Right kidney (tissue), 9 donors: ENCODE measurements at places on chromosomes 1 and 21.
A peak's percentile ranks its signal among the peaks of the same experiment; 100 is the strongest.

DNA sequence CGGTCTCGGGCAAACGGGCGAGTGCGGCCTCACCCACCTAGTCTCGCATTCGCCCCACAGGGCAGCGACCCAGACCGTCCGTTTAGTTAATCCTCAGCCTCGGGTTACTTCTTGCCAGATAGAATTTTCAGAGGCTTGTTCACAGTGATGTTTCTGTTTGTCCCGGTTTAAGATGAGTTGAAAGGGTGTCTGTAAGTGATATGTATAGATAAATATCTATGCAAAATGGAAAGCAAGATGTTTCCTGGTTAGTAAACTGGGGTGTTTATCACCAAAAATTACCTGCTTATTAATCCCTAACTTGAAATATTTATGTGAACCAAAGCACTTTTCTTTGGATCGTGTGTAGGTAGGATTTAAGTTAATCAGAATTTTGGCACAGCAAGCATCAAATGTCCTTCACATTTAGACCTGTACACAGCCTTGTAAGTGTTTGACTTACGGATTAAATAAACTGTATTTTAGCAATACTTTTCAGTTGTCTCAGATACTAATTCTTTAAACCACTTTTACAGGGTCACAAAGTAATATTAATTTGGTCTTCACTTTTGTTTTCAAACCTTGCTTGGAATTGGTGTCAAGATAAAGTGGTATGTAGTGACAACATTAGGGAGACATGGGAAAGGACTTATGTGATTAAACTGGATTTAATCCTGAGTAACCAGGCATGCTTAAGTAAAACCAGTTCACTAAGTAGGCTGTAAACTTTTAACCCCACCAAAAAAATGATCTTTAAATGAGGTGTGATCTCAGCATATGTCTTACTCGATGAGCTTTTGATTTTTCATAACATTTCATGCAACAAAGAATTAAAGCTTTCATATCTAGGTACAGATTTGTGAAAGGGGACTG lies 914 bp downstream of the ZNF326 start:
- DNase-seq: no peak

- DNase-seq: no peak
Observed at GRCh38 chr1:204350312-204350711, 9.4 kb downstream of the PLEKHA6 start.

DNA sequence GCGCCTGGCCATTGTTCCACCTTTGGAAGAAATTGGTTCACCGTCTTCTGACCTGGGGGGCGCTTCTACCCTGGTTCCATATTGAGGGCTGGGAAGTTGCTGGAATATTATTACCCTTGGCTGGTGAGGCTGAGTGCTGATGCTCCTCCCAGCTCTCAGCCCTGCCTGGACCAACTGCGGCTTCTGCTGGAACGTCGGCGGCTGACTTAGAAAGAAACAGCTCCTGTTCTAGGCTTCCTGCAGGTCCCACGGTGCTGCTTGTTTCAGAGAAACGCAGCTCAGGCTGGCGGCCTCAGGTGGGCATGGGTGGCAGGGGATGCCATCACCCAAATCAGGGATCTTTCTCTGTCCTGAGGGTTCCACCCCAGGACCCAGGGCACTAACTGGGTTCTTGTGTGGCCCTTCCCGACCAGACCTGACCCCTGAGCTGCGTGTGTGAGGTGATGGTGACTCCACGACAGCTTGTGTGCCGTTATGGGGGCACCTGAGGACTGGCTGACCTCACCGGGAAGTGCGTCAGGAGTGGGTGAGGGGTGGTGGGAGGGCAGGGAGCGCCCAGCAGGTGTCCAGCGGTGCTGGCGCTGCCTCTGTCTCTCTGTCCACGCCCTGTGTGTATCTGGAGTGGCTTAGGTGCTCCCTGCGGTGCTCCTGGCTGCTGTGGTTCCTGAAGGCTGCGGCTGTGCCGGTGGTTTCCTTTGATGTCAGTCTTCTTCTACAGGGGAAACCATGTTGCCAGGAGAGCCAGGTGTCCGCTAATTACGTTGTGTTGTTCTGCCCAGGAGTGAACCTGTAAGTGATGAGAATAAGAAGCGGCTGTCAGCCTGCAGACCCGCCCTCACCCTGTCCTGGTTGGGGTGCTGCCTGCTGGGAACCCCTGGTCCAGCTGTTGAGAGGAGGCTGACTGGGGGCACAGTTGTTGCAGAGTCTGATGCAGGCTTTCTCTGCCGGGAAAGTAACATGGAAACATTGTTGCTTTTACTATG lies 8.9 kb downstream of the SKI start:
- no peak for DNase-seq

DNA sequence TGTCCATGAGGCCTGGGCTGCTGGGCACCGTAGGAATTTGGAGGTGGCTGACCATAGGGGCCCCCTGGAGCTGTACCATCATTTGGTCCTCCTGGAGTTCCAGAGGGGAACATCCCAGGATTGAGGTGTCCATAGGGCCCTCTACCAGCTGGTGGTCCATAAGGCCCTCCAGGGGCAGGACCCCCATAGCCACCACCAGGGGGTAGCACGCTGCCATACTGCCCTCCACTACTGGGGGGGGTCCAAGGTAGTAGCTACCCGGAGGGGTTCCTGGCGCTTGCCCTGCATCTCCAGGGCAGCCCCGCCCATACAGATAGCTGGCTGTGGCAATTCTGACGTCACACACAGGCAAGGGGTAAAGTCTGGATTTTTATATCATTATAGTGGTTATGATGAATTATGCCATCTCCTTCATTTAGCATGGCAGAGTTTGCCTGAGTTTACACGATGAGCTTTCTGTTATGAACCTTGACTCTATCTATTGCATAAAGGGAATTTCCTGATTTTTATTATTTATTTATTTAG lies 13.2 kb downstream of the MDM4 start:
- DNase-seq: no peak

DNA sequence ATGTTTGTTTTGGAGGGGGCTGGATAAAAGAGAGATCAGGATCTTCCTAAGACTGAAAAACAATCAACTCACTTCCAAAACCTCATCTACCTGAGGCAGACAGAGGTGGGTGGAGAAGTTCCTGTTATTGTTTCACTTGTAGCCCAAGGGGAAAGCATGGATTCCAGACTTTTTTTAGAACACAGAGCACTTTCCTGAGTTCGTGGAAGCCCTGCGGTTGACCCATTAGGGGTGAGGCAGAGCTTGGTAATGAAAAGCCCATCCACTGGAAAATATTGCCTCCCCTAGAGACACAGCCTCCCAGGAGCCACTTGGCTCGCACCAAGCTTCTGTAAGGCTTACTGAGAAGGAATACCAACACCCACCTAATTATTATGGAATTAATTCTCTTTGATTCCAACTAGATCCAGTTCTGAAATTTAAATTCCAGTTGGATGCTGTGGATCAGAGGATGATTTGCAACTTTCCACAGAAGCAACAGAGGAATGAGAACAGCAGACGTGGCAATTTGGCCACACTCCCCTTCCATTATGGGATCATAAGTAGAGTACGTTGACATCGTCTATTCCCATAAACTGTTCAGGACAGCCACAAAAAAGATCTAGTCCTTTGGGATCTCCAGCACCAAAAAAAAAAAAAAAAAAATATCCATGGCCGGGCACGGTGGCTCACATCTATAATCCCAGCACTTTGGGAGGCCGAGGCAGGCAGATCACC lies 4.1 kb upstream of the PEF1 start:
- DNase-seq: no peak

GRCh38 chr1:61005614-61006580 lies 76.5 kb upstream of the NFIA start:
- no peak for DNase-seq

- DNase-seq: peak; percentile 80
Observed at GRCh38 chr1:118992868-118993699, 4.9 kb upstream of the TBX15 start.

DNA sequence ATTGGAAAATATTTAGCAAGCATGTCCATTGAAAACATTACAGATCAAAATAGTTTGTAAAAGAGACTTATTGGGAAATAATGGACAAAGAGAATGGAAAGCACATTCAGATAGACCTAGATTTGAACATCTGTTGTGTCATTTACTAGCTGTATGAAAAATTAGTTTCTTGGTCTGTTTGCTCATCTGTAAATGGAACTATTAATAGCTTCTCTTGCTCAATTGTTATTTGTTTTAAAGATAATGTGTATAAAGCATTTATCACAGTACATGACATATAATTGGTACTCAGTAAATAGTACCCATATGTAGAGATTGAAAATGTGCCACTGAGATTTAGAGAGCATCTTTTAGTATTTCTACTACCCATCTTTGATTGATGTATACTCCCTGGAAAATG lies 25.9 kb downstream of the RPAP2 start:
- no peak for DNase-seq

GRCh38 chr1:93753791-93754763 lies 72.4 kb upstream of the BCAR3 start:
- DNase-seq: no peak

DNA sequence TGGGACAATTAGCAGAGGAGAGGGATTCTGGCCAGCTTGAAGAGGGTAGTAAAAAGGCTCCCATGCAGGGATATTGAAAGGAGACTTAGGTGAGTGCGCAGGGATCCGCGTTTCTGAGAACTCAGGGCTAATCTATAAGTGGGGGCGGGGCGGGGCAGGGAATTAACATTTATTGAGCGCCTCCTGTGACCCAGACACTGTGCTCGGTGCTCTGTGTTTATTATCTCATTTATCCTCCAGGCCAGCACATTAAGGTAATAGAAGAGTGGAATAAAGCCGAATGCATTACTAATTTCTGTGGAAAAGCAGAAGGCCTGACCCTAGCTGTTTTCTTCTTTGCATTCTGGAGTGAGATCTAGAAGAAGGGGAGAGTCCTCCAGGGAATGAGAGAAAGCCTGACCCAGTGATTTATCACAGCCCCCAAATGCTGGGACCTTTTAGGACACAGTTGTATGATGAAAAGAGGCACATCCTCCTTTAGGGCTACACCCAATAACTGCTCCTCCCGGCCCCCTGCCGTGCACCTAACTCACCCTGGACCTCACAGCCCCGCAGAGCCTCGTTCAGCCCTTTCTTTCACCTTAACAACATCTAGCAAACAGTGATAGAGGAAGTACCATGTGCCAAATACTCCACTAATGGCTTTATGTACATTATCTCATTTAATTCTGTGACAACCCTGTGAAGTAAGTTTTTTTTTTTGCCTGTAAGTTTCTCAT lies 317.6 kb downstream of the PBX1 start:
- no peak for DNase-seq

- DNase-seq: no peak
Observed at GRCh38 chr1:202207292-202207691, 13.7 kb downstream of the LGR6 start.

DNA sequence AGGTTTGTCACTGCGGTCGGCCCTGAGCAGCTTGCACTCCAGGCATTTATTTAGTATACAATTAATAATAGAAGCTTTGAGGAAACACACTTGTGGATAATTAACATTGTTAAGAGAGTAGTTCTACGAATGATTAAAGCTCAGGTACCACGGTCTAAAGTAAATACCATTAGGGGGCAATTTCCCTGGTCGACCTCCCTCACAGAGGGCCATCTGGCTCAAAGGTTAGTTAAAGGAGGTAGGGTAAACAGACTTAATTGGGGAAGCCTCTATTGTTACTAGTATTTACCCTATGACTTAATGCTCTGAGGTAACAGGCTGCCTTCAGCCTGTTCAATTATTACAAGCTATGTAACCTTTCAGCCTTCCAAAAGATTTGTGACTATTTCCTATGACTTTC lies 122.3 kb upstream of the SLC44A3 start:
- DNase-seq: no peak

- no peak for DNase-seq
Observed at GRCh38 chr1:60510162-60510561, 436.6 kb upstream of the C1orf87 start.

- DNase-seq: no peak
Observed at GRCh38 chr1:31562707-31563360, 13.5 kb upstream of the TINAGL1 start.

GRCh38 chr21:41432562-41433460 lies 6.8 kb downstream of the MX1 start:
- DNase-seq: no peak

- DNase-seq: peak; percentile 86
Observed at GRCh38 chr1:61083013-61083806, 849 bp downstream of the NFIA start.

GRCh38 chr1:19665496-19666465 lies 1.1 kb downstream of the HTR6 start:
- peak; percentile 56 for DNase-seq

DNA sequence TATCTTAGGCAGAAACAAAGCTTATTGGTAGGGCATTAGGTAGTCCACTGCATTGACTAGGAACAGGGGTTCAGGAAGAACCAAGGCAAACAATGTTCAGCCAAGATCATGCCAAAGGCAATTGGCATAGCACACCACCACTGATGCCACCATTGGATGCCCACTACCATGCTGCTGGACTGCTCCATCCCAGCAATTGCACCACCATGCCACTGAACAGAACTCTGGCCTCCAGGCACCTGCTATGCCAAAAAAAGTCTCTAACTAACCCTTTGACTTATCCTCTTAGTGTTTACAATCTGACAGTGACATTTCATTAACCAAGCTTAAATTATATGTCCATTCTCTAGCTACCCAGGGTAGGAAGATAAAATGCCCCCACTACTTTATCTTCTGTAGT lies 509.6 kb upstream of the CAMK1G start:
- DNase-seq: no peak

DNA sequence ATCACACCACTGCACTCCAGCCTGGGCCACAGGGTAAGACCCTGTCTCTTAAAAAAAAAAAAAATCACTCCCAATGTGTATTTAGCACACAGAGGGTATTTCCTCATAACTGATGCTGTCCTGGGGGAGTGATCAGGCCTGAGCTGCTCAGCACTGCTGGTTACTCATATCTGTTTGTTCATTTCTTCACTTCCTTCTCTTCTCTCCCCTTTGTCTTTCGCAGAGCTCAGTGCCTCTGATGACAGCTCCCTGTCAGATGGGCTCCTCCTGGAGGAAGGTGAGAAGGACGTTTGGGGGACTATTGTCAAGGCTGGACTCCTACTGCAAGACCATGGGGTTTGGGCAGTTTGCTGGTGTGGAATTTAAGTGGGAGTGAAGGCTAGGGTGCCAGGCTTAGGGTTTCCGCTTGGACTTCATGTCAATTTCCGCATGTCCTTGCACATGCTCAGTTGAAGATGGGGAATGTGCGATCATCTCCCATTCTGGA lies 13.0 kb downstream of the INAVA start:
- DNase-seq: no peak

- DNase-seq: no peak
Observed at GRCh38 chr1:26164861-26165842, 3.6 kb downstream of the C1orf232 start.

DNA sequence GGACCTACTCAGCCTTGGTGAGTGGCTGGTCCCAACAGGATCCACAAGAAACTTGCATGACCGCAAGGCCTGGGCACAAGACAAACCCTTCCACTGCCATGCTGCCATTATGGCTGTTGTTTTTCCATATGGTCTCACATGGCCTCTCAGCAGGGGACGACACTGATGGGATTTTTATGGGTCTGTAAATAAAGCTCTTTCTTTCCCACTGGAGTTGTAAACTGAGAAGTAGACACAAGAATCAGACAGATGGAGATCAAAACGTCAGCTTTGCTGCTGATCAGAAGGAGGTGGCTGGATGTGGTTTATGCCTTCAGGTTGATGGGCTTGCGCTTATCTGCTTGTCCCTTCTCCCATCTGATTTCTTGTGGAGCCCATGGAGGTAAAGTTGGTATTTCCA lies 138.1 kb upstream of the KCNJ6 start:
- no peak for DNase-seq

- DNase-seq: peak; percentile 86
Observed at GRCh38 chr1:65002508-65003315, 36.4 kb upstream of the JAK1 start.

- peak; percentile 65 for DNase-seq
Observed at GRCh38 chr1:71047635-71048607, at the start of gene PTGER3. PTGER3 (minus strand) TSS chr1:71047816; CDS start chr1:71047577, 239 bp downstream.
